ENCODE measurements at places on chromosomes 1 and 21.

DNA sequence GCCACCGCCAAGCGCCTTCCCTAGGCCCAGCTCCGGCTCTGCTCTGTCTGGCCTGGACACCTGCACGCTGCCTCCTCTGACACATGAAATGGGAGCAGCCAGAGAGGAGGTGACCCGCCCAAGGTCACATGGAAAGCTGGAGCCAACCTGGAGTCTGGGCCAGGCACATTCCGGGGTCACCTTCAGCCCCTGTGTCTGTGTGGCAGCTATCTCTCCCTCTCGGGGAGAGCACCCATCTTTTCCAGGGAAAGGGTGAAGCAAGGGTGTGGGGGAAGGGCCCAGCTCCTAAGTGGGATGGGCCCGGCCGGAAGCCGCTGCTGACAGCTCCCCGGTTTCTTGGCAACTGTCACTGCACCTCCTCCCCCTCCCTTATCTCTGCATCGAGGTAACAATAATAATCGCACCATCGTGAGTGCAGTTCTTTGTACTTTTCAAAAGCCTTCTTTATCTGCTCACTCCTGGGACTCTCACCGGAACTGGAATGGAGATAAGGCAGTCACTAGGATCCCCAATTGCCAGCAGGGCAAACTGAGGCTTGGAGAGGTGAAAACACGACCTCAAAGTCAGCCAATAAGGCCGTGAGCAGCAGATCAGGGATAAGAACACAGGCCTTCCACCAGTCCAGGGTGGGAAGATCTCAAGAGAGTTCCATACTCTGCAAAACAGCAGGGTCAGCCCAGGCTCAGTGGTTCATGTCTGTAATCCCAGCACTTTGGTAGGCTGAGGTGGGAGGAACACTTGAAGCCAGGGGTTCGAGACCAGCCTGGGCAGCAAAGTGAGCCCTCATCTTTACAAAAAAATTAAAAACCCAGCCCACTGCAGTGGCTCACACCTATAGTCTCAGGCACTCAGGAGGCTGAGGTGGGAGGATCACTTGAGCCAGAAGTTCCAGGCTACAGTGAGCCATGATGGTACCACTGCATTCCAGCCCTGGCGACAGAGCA, 36.9 kb downstream of the RAP1GAP start:
- DNase-seq: no peak

DNA sequence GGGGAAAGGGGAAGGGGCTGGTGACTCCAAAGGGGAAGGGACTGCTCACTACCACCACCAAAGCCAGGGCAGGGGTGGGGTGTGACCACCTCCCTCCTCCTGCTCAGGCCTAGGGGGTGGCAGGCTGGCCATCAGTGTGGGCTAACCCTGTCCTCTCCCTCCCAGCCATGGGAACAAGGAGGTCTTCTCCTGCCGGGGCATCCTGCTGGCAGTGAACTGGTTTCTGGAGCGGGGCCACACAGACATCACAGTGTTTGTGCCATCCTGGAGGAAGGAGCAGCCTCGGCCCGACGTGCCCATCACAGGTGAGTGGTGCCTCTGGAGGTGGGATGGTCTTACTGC, 5.7 kb downstream of the ZC3H12A start:
- no peak for DNase-seq

GRCh38 chr1:164561472-164561871, 2.5 kb downstream of the PBX1 start:
- no peak for DNase-seq

- DNase-seq: no peak
These were observed 161.5 kb downstream of the DNM3 start for GRCh38 chr1:172002725-172003345.

- DNase-seq: no peak
These were observed at the start of gene CRB1 for GRCh38 chr1:197268012-197268411. CRB1 (plus strand) TSS chr1:197268252; CDS start chr1:197268413, 161 bp downstream.

DNA sequence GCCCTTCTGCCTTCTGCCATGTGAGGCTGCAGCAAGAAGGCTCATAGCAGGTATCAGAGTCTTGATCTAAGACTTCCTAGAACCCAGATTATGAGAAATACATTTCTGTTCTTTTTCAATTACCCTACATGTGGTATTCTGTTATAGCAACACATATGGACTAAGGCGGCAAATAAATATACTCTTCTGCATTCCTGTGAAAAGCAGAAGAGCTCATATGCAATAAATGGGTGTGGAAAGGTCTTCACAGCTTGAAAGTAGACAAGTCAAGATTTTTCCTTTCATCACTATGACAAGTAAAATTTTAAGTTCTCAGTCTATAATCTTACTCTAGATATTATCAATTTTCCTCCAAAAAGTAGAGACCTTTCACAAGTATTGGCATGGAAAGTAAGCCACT, 36.6 kb downstream of the TNFSF18 start:
- no peak for DNase-seq
